ENCODE measurements at places on chromosomes 2 and 18.

GRCh38 chr18:26071725-26072124 is 18.7 kb downstream of the SS18 start:
- no peak for DNase-seq

DNA sequence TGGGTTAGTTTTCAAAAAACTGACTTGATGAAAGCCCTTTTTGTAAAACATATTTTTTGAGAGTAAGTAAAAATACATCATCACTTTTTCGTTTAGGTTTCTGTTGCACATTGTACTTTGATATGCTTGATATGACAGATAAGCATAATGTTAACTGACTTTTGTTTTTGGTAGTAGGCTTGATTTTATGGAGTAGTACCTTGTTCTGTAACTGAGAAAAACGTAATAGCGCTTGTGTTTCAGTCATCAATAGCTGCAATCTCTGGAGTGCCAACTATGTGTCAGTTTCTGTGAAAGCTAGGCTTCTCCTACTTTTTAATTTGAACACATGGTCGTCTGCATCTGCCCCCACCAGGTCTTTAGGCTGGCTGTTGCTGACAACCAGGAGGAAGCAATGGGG is 1.3 kb downstream of the LCLAT1 start:
- DNase-seq: no peak

- DNase-seq: no peak
These were observed 34.8 kb downstream of the LBH start for GRCh38 chr2:30266051-30266621.

DNA sequence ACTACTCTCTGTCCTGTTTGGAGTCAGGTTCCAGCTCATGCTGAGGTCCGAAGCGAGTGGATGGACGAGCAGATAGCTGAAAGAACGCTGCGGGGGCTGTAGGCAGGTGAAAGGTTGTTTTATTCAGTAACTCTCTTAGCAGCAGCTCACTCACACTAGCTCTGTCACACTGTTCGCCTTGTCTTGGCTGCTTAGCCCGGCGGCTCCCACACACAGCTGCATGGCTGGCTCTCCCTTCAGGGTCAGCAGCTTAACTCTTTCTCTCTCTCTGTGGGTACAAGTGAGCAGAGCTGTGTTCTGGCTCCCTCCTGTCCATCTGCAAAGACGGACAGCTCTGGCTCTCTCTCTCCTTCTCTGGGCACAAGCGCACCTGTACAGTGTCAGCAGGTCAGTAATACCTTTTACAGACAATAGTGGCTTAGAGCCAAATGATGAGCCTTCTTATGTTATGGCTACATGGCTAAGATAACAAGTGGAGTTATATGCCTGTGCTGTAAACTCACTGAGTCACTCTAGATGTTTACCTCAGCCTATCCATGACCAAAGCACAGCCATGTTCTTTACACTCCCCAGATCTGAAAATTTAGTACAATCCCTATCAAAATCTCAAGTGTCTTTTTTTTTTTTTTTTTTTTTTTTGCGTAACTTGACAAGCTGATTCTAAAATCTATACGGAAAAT is 149.3 kb downstream of the GALNT1 start:
- no peak for DNase-seq

DNA sequence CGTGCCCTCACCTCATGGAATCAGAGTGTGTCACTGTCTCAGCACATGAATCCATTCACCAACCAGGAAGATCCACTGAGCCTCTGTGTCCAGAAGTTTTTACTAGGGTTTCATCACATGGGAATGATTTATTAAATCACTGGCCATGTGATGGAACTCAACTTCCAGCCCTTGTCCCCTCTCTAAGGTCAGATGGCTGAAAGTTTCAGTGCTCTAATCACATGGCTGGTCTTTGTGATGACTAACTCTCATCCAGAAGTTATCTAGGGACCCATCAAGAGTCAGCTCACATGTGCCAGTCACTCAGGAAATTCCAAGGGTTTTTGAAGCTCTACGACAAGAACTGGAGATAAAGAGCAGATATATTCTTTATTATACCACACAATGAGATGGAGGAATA is 140.5 kb upstream of the GYPC start:
- no peak for DNase-seq

DNA sequence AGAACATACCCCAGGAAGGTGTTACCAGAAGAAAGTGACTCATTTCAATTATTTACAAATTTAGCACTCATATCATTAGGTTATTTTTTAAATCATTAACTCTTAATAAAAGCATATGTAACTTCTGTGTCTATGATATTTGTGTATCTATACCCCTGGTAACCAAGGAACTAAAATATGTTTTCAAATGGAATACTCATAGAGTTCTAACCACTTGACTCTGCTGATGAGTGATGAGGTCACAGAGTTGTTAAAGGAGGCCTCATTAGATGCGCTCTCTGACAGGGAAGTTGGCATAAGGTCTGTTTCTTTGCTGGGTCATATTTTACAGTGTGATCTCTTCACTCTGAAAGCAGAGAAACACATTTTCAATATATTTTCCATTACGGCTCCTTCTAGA is 73.4 kb downstream of the CCDC150 start:
- DNase-seq: no peak

Data from HFF-Myc (cell line).